Activated naive CD8-positive, alpha-beta T cell treated with anti-CD3 and anti-CD28 coated beads, Interleukin-2, amount 10 ng/mL, durations not matched to agents 7 days and 5 days (primary cell): ENCODE measurements at places on chromosomes 7 and 10. TPM values are rescaled to one million over a fixed set of nuclear protein-coding genes. Genes with fewer than 3 reads are reported as not detected.
A peak's percentile ranks its signal among the peaks of the same experiment; 100 is the strongest.

- peak; percentile 49 for DNase-seq
Measured at GRCh38 chr10:27998178-27998953, 513 bp downstream of the ODAD2 start.

- DNase-seq: no peak
Measured at GRCh38 chr7:82141427-82141826, 302.1 kb downstream of the CACNA2D1 start.

DNA sequence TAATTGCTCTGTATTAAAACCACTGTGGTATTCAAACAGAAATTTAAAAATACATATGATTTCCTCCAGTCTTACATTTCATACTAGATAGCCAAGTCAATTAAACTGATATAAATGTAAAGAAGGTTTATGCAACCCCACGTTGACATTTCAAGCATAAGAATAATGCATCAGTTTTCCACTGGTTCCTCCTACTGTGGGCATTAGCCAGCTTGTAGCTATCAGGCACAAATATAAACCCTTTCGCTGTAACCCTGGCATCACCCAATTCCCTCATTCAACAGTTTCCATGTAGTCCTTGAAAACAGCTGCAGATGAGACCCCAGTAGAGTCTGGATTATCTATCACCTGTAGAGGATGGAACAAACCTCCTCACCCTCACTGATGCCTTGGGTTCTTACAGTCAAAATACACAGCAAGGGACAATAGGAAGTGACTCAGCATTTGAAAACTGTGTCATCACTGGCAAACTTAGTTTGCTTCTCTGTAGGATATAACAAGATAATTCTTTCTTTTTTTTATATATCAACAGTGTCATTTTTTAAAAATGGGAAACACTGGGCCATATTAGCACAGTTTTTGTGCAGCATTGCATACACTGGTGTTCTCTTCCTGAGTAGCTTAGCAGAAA, 113.0 kb downstream of the PDE1C start:
- no peak for DNase-seq

DNA sequence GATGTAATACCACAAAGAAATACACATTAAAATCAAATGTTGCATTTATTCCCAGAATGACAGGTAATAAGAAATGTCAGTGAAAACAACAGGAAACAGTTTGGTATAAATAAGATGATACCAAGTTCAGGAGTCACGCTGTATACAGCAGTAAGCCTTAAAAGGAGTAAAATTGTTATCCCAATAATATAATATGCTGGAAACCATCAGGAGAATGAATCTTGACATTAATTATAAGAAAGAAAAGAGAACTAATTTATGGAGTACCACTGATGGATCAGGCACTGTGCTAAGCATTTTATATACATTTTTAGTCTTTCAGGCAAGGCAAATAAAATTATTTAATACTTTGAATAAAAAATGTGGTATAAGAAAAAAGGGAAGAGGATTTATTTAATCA, 27.6 kb downstream of the PRKAR2B start:
- DNase-seq: no peak

DNA sequence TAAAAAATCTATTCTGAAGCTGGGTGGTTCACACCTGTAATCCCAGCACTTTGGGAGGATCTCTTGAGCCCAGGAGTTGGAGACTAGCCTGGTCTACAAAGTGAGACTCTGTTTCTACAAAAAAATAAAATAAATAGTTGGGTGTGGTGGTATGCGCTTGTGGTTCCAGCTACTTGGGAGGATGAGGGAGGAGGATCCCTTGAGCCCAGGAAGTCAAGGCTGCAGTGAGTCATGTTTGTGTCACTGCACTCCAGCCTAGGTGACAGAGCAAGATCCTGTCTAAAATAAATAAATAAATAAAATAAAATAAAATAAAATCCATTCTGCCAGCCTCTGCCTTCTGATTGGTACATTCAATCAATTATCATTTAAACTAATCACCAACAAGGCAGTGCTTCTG, 17.5 kb downstream of the ZNF33A start:
- DNase-seq: no peak

DNA sequence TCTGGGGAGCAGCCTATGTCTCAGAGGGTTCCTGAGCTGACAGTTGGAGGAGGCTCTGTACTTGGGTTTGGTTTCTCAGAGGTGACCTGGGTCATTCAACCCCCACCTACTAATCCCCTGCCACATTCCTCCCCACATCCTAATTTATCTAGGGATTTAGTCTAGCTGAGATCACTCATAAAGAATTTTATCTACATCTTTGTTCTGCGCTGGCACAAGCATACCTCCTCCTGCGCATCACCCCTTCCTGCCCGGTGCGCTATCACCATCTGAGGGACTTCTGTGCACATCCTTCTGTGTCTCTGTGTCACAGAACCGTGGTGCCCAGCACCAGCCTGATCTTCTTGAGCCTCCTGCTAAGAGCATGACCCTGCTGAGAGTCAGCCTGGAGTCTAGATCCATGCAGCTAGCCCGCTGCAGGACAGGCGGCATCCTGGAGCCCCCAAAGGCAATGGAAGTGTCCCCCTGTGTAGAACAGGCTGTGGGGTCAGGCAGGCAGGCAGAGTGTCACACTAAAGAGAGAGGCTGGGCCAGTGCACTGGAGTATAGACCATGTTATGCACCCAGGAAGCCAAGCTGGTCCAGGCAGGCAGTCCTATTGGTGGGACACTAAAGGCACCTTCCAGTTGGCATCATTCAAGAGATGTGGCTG, 63.6 kb downstream of the ARHGAP22 start:
- no peak for DNase-seq

GRCh38 chr7:149414745-149415390, 46.0 kb downstream of the ZNF777 start:
- DNase-seq: no peak

DNA sequence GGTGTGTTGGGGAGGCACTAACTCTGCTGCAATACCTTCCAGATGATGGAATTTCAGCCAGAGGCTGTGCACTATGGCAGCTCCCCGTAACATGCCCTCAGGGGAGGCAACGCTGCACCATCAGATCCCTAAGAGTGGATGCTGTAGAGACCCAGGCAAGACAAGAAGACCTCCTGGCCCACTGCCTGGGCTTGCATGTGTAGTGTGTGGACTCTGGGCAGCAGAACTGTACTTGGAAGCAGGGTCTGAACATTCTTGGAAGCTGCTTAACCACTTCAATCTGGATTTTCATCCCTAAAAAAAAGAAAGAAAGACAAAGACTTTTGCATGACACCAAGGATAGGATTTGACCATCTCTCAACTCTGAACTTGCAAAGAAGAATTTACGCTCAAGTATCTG, 297.5 kb upstream of the NRP1 start:
- no peak for DNase-seq

- DNase-seq: no peak
Measured at GRCh38 chr7:50610521-50611277, 45.5 kb upstream of the DDC start.

DNA sequence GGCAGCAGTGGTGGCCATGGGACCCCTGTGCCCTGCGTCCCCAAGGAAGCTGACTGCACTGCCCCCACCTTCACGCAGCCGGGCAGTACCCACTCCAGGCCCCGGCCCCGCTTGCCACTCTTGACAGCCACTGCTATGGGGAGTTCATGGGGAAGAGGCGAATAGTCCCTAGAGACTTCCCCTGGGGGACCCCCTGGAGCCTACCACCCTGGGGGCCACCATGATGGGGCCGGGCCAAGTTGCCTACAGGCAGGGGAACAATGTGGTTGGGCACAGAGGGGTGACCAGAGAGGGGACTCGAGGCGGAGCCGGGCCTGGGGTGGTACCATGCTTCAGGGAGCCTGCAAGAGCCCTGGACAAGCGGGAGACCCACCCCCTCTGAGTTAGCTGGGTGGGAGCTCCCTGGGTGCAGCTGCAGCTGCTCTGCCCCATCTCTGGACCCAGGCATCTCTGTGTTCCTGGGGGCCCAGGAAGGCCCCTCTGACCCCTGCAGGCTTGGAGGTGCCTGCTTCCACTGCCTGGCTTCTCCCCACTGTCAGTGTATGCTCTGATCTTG, 567.6 kb downstream of the GRM8 start:
- DNase-seq: no peak

GRCh38 chr10:59285848-59286247, 76.5 kb downstream of the FAM13C start:
- no peak for DNase-seq

GRCh38 chr10:15300145-15300544, 70.9 kb downstream of the FAM171A1 start:
- DNase-seq: no peak

GRCh38 chr10:81019029-81019890, 481.6 kb downstream of the SH2D4B start:
- DNase-seq: no peak

- no peak for DNase-seq
Measured at GRCh38 chr10:116241642-116242410, 31.2 kb downstream of the GFRA1 start.

DNA sequence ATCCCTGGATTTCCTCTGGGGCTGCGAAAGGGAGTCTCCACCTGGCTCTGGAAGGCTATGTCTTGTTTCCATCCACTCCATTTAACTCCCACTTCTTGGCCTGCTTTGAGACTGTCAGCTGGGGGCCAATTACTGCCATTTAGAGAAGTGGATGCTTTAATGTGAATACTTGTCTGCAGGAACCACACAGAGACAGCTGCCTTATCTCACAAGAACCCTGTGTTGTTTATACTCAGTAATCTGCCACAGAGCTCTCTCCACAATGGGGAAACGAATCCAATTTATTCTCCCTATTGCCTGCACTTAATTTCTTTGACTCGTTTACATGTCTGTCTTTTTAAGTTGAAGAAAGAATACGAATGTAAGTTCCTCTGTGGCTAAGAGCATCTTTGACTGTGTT, 787.0 kb upstream of the C7orf33 start:
- DNase-seq: no peak

GRCh38 chr7:73652541-73652949, 15.1 kb upstream of the VPS37D start:
- no peak for DNase-seq

DNA sequence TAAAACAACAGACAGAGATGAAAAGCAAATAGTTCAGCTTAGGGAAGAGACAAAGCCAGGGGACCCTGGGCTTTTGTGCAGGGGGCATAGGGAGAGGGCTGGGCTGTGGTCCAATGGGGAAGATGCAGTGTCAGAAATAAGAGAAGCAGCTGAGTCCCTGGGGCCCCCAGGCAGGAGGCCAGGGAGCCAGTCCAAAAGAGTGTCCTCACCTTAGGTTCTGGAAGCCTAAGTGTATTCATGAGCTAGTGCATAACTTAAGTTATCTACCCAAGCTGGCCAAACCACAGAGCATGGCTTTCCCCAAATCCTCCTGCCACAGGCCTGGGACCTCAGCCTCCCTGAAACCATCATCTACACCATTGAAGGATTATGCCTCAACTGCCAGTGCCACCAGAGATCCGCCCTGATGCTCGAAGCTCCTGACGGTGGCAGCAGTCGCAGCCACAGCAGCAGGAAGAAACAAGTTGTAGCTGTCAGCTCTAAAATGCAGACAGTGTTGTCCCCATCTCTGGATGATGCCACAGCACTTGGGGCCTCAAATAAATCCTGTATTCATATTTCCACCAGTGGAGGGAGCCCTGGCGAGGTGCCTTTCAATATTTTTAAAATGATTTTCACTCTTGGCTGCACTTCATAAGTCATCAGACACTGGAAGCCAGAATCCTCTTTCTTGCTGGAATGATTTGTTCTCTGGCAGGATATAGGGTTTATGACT, 574.6 kb downstream of the GRID1 start:
- no peak for DNase-seq

DNA sequence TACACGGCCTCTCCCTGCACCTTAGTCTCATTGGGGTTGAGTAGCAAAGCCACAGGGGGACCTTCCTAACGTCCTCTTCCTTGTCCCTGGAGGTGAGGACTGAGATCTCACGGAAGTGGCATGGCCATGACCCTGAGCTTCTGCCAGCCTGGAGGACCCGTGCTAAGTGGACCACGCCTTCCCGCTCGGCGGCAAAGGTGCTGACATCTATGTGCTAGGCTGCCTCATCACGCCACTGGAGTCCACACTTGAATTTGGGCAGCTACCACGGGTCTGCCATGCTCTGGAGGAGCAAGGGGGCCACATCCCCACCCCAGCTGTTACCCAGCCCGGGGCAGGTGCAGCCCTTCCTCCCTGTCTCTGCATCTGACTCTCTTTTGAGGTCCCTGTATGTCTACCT, 15.3 kb downstream of the GHRHR start:
- DNase-seq: no peak

- no peak for DNase-seq
Measured at GRCh38 chr7:949021-949934, 5.2 kb downstream of the ADAP1 start.

- DNase-seq: no peak
Measured at GRCh38 chr10:86224354-86225102, 142.1 kb downstream of the GRID1 start.

Gene PAPOLB
- not detected for total RNA-seq

Gene TMEM139
- total RNA-seq: 1.1 TPM

Gene CCDC7
- total RNA-seq: 34.5 TPM

Gene TRIM50
- not detected for total RNA-seq

Gene PIP
- not detected for total RNA-seq

Gene TMEM140
- 29.8 TPM for total RNA-seq

Gene PTF1A
- not detected for total RNA-seq
